COR-L47 (cell line): ENCODE measurements at places on chromosomes 3 and 15.

DNA sequence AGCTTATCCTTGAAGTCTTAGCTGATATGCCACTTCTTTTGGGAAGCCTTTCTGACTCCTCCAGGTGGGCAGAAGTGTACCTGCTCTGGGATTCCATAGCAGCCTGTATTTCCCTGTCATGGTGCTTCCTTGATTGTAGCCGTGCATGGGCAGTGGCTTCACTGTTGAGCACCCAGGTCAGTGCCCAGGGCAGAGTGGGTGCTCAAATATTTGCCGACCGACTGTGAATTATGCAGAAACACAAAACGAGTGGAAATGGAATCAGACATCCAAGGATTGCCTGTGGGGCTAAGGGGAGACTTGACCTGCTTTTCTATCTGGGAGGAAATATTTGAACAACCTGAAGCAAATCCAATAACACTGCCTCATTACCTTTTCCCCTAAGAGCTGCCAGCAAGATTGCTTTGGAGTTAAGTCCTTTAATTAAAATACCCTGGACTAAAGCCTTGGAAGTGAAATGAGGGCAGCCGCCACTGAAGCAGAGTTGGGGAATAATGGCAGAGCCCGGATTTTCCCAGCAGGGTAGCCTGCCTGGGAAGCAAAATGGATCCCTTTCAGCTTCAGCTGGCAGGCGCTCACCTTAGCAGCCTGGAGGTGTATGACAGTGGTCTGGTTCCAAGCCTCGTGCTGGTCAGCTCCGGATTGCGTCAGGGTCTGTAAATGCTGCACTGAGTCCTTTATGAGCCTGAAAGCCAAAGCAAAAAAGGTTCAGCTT is 14.9 kb downstream of the ACOX2 start:
- no peak for DNase-seq

DNA sequence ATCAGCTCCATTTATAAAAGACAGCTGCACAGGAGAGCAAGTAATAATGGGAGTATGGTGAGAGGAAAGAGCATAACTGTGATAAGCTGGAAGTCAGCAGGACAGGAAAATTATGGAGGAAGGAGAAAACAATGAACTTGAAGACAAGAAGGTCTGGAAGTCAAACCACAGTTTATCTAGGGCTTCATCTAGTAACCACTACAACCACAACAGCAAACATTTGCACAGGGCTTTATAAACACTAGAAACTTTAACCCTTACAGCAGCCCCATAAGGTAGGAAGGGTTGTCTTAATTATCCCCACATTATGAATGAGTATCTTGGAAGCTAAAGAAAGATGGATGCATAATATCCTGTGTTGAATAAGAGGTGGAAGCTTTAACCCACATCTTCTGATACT is 820.8 kb downstream of the IGSF11 start:
- DNase-seq, result no peak

DNA sequence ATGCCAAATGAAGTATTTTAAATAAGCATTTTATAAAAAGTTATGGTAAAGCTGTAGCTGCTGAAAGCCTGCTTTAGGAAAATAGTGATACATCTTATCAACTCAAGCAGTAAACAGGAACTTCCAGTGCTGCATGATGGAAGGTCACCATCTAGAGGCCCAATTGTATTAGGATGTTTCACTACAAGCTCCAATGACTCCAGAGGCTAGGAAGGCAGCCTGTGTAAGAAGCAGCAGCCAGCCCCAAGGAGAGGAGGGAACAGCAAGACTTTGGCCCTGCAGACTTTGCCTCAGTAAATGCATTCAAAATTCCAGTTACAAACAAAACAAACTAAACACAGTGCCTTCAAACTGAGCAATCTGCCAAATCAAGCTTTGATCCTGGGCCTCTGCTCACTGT is 32.1 kb downstream of the ILDR1 start:
- no peak for DNase-seq

DNA sequence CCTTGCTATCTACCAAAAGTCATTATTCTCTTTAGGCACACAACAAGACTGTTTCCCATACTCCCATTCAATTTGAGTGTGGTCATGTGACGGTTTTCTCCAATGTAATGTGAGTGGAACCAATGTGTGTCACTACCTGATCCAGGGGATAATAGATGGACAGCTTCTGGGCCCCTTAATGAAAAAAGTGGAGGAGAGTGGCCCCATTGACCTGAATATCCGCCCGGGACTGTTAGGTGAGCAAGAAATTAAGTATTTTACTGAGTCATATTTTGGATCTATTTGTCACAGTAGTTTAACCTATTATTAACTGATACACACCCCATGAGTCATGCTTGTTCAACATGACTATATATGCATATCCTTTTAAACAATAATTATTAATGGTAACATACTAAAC is 15.1 kb upstream of the ARID3B start:
- DNase-seq, result no peak

DNA sequence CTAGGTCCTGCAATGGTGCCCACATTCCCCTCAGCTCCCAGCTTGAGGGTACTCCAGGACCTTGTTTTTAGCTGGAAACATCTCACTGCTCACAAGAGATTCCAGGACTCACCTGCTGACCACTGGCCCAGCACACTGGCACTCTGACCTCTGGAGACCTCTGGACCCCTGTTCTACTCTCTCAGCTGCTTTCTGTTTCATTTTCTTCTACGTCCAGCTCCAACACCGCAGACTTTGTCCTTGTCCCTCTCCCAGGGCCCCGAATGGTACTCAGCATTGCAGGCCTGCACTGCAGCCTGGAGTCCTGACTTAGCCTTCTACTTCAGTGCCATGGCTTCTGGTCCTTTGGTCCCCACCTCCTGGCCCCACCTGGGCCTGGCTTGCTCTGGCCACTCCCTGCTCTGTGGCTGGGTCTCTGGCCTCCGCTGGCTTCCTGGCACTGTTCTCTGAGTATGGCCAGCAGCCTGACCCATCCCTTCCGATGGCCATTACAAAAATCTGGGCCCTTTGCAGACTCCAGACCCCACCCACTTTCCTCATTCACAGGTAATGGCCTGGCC is 27.9 kb downstream of the KY start:
- no peak for DNase-seq

- DNase-seq, result peak; percentile 29
Measured at GRCh38 chr15:58165661-58166060, 27.5 kb downstream of the AQP9 start.

GRCh38 chr3:177468816-177469215 is 271.5 kb upstream of the TBL1XR1 start:
- no peak for DNase-seq

DNA sequence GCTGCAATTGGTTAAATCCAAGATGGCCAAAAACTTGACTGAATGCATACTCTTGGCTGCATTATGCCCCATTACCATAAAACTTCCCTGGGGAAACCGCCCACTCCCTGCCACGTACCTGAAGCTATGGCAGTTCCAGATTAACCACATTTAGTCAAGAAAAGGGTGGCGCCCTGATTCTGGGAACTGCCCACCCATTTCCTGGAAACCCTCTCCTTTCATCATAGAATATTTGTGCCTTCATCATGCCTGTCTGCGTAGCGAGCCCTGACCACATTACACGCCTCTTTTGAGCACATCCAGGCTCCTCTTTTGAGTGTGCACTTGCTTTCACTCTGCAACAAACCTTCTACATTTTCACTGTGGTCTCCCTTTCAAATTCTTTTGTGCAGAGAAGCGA is 5.2 kb downstream of the LINS1 start:
- no peak for DNase-seq

- no peak for DNase-seq
Measured at GRCh38 chr3:79983118-79983517, 215.3 kb upstream of the ROBO1 start.

- no peak for DNase-seq
Measured at GRCh38 chr3:194487289-194488054, 670 bp upstream of the ATP13A3 start.
